Stimulated activated CD8-positive, alpha-beta memory T cell treated with anti-CD3 and anti-CD28 coated beads, Interleukin-2, amount 100 ng/mL, for 1 hour (primary cell): ENCODE measurements at places on chromosomes 7 and 10.

- DNase-seq, result no peak
These were observed 24.3 kb downstream of the RGR start for GRCh38 chr10:84269162-84269561.

- DNase-seq, result no peak
These were observed 19.2 kb downstream of the ARMC10 start for GRCh38 chr7:103094102-103094501.

DNA sequence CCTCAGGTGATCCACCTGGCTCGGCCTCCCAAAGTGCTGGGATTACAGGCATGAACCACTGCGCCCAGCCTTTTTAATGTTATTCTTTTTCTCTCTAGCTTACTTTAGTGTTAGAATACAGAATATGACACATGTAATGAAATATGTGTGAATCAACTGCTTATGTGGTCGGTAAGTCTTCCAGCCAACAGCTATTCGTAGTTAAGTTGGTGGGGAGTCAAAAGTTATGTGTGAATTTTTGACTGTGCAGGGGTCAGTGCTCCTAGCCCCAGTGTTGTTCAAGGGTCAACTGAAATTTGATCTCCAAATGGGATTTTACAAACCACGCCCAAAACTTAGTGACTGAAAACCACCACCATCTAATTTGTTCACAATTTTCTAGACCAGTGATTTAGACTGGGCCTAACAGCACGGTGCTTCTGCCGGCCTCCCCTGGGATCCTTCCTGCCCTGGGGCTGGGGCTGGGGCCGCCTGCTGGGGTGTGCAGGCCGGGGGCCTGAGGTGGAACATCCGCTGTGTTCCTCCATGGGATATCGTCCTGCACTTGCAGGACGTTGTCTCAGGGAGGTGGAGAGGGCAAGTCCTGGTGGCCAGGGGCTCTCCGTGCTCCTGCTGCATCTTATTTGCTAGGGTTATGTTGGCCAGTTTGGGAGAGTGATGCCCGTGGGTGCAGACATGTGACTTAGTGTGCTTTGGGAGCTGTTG lies 24.5 kb upstream of the GRB10 start:
- no peak for DNase-seq

DNA sequence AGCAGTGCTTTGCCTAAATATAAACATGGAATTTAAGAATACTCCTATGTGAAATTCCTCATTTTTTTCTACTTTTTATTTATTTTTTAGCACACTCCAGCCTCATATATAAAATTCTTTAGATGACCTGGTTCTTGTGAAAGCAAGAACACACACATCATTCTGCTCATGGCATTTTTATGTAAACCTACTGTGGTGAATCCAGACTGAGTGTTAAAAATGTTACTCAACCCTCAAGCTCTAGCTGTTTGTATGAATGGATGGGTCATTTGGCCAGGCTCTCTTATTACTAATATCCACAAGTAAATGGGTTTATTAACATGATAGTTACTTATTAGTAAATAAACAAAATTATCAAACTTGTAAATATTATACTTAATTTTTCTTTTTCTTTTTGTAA lies 551.7 kb upstream of the LRRN3 start:
- no peak for DNase-seq

DNA sequence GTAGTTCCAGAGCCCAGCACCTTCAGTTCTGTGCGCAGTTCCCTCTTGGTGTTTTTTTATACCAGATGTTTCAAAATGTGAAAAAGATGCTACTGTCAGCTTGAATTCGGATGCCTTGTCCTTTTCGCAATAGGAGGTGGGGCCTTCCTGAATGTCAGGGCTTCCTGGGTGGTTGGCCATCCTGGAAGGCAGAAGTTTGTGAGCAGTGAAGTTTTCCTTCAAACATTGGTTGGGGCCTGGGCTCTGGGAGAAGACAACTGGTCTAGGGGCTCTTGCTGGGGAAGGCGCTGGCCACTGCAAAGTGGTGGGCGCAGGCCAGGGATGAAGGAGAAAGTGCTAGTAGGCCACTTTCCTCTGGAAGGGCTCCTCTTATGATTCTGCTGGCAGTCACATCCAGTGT lies 56.8 kb upstream of the JAZF1 start:
- no peak for DNase-seq

- DNase-seq, result no peak
These were observed 66.1 kb downstream of the AMZ1 start for GRCh38 chr7:2754086-2754485.

- no peak for DNase-seq
These were observed 452.4 kb upstream of the PHF14 start for GRCh38 chr7:10521306-10521705.

DNA sequence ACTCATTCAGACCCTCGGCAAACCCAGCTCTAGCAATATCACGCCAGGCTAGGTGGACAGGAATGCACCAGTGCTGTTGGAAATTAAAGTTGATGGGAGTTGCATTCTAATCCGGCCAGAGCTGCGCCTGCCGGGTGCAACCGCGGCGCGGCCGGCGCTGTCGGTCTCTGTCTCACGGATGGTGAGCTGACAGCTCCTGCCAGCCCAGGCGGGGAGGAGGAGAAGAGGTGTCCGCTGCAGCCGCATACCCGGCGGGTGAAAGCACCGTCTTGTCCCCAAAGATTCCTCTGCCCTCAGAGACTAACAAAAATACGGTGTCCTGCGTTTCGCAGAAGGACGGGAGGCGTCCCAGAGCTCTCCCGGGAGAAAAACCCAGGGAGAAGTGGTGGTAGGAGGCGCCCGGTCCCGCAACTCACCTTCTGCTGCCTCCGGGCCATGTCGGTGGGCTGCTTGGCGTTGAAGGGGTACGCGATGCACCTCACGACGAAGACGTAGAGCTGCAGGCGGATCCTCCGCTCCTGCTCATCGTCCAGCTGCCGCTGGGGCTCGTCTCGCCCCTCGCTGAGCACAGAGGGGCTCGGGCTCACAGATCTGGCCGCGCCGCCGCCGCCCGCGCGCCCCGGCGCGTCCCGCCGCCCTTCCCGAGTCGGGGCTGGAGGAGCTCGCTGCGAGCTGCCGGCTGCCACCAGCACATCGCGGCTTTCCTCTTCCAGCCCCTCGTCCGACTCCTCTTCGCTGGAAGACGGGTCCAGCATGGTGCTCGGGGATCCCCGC lies 490 bp downstream of the CADPS2 start:
- DNase-seq, result no peak

DNA sequence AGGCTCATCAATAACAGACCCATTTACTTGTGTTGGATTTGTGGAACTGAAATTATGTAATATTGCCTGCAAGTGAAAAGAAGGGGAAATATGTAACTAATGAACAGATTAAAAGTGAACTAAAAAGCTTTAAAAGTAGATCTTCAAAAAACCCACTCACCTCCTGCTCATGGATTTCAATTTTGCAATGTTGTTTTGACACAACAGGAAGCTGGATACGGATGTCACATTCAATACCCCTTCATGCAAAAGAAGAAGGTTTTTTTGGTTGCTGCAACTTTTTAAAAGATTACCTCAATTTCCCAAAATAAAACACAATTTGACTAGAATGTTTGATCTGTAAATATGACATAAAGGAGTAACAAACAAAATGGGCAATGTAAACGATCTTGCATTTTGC lies 3.3 kb downstream of the MKI67 start:
- DNase-seq, result no peak

- no peak for DNase-seq
These were observed 1089.5 kb upstream of the LRRN3 start for GRCh38 chr7:110001254-110001938.

GRCh38 chr7:91344911-91345310 lies 80.7 kb downstream of the FZD1 start:
- no peak for DNase-seq

DNA sequence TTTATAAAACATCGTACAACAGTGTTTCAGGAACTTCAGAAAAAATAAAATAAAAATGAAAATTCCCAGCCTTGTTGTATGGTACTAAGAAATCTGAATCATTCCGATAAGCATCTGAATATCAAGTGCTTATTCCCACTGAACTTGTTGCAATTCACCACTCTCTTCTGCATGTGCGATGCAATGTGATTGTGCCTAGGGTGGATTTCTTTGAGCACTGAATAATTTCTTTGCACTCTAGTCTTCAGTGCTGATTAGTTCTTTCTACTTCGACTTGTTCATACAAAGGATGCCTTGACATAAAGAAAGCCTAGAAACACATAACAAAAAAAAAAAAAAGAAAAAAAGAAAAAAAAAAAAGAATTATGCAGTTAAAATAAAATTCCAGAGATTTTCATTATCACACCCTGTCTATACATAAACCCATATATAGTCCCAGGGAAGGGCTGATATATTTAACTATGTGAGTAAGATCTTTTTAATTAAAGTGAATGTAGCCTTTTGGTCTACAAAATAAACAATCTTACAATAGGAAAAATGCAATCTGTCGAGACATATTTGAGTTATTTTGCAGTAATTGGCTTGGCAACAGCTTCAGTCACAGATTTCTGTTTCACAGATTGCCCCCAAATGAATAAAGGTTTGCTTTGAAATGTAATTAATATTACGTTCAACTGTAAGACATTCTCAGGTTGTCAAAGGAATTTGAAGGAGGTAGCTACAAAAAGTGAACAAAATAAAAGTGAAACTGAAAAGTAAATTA lies 1118.9 kb upstream of the CELF2 start:
- no peak for DNase-seq

DNA sequence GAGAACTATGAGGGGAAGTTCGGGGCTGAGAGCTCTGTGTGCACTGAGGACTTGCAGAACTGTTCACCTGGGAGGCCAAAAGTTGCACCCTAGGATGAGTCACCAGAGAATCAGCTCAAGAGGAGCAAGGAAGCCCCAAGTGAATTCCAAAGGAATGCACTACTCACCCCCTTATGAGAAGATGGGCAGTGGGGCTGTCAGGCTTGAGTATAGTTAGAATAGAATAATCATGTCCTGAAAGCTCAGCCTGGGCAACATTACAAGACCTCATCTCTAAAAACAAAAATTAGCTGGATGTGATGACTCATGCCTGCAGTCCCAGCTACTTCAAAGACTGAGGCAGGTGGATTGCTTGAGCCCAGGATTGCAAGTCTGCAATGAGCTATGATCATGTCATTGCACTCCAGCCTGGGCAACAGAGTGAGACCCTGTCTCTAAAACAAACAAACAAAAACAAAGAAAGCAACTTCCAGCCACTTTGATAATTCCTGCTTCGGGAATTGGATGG lies 30.0 kb downstream of the MAP3K8 start:
- no peak for DNase-seq

DNA sequence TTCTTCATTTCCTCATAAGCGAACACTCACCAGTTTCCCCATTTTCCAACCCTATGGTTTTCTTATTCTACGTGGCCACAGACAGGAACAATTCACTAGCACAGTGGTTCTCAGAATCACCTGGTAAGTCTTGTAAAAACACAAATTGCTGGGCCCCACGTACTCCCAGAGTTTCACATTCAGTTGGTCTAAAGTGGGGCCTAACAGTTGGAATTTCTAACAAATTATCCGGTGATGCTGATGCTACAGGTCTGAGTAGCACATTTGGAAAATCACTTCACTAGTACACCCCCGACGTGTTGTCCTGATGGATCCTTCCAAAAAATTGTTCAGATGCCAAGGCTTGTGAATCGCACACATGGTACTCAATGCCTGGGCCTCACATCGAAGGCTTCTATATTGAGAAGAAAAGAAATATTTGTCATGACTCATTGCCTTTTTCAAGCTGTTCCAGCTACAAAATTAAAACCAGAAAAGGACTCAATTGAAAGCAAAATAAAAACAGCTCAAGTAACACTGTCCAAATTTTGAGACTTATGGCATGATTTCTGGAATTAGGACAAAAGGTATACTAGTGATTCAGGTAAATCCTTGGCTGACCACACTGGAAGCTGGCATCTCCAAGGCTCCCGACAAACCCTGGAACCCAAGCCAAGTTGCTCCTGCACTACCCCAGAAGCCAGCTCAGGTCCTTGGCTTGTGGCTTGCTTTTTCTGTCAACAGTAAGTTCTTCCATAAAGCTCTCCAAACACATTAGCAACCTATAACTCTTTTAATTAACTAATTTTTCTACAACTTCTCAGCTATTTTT lies 12.9 kb upstream of the VIM start:
- no peak for DNase-seq

DNA sequence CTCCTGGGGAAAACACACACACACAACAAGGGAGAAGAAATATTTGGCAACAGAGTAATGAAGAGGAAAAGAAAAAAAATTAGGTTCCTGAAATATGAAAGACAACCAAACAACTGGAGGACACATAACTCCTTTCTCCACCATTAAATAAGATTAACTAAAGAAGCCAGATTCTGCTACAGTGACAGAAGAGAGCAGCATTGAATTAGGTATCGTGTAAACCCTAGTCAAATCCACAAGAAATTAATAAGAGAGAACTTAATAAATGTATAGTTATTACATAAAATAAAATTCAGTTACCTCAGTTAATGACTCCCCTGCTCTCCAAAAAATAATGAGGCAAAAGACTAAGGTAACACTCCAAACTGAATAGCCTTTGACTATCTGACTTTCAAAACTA lies 306.7 kb downstream of the CRPPA start:
- DNase-seq, result no peak

- DNase-seq, result no peak
These were observed 7.3 kb downstream of the ZNF503 start for GRCh38 chr10:75394221-75394620.

DNA sequence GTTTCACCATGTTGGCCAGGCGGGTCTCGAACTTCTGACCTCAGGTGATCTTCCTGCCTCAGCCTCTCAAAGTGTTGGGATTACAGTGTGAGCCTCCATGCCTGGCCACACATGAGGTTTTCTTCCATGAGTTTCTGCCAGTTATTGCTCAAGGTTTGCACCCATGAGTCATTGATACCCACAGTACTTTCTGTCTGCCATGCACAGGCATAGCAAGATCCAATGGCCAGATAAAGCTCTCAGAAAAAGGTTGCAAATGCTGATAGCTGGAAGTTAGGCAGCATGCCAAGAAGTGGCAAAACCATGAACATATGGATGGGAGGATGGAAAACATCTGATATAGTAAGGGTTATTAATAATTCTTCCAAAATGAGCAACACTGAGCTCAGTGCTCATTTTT lies 298.7 kb upstream of the NRG3 start:
- DNase-seq, result no peak

GRCh38 chr10:132651511-132652029 lies 114.0 kb downstream of the INPP5A start:
- DNase-seq, result no peak

DNA sequence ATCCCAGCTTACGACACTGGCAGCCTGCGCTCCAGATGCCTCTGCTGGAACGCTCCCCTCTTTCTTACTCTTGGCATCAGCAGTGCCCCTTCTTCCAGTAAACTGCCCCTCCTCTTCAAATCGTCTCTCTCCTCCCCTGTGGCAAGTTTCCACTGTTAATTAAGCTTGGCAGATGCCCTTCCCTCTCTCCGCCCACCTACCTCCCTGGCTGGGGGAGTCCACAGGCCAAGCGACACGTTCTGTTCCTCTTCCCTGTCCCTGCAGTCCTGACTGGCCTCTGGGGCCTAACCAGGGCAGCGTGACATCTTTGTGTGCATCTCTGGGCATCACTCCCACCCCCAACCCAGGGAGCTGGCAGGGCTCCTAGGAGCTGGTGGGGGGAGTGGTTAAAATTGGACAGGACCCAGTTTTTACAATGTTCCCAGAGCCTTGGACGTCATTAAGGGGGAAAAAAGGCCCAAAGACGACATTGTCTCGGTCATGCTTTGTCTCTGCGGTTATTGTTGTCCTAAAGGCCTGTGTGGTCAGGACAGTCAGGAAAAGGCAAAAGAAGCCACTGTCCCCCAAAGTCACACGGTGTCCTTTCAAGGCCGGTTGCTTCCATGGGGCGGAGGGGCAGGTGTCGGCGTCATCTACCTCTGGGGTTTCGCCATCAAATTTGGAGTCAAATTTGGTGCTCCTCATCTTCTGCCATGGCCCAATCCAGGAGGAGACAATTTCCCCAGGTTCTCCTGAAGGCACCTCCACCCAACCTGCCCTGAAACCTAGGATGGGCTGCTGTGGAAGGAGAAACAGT lies 54.2 kb downstream of the DLG5 start:
- DNase-seq, result no peak
